ENCODE measurements at places on chromosomes 6 and 20. TPM values are rescaled to one million over a fixed set of nuclear protein-coding genes. Genes with fewer than 3 reads are reported as not detected.

Gene ARFGEF3
- under 0.01 TPM for total RNA-seq

Gene PRL
- not detected for total RNA-seq

Gene GMNN
- total RNA-seq, result 21.7 TPM

Gene RSPH9
- not detected for total RNA-seq

Gene SIRPA
- total RNA-seq, result 27.8 TPM
